ENCODE measurements at places on chromosomes 1 and 21.

- no peak for DNase-seq
Observed at GRCh38 chr1:206803221-206803730, 31.0 kb upstream of the IL10 start.

DNA sequence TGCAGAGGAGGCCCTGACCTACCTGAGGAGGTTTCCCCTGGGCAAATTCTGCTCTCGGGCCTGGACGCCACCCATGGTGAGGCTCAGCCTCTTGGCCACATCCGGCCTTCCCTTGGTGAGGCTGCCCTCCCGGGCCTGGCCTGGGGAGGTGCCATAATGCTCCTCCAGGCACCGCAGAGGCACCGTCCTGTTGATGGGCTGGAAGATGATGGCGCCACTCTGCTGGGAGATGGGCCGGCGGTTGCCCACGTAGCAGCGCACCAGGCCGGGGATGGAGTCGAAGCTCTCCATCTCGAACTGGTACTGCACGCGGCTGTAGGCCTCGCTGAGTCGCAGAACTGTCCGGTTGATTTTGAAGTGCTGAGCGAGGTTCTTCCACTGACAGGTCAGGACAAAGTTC, 92.7 kb downstream of the BCAR3 start:
- no peak for DNase-seq

DNA sequence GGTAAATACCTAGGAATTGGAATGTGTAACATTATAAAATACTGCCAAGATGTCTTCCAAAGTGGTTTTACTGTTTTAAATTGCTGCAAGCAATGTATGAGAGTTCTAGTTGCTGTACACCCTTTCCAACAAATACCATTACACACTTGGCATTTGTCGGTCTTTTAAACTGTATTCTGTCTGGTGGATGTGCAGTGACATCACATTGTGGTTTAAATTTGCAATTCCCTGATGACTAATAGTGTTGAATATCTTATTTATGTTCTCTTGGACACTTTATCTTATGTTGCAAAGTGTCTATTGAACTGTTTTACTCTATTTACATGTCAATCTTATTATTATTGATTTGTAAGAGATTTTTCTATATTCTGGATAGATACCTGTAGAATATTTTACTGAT, 561.2 kb upstream of the B3GALT2 start:
- no peak for DNase-seq

DNA sequence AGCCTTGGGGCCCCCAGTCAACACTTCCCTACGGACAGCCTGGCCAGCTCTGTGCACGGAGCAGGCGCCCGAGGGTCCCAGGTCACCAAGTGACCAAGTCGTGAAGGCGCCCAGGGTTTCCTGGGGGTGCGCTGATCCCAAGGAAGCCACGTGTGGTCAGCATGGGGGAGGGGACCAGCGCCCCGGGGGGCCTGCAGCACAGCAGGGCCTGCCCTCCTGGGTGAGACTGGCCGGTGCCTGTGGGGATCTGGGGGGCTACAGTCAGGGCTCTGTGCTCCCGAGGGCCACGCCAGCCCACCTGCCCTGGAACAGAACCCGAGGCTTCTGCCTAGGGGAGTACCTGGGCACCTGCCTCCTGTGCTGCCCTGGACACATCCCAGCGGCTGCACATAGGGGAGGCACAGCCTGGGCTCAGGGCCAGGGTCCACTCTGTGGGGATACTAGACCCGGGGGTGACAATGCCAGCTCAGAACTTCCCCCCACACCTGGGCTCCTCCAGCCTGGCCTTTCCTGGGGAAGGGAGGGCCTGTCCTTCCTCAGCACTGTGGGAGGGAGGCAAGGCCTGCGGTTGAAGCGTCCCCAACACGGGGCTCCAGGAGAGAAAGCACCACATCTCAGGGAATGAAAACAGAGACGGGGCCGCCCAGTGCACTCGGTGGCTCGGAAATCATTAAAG, 6.2 kb upstream of the POFUT2 start:
- DNase-seq = no peak

DNA sequence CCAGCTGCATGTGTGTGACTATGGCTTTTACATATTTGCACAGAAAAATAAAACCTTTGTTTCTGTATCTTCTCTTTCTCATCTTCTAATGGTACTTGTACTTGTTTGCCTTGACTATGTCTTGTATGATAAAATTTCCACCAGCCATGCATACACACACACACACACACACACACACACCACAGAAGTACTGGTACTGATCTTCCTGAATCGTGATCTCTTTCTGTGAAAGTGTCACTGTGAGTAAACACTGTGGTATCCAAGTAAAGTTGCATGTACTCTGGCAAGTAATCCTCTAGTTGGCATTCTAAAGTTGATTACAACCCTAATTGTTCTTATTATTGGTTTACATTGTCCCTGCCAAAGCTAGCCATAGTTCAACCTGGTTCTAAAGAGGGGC, 176.7 kb downstream of the CRB1 start:
- no peak for DNase-seq

DNA sequence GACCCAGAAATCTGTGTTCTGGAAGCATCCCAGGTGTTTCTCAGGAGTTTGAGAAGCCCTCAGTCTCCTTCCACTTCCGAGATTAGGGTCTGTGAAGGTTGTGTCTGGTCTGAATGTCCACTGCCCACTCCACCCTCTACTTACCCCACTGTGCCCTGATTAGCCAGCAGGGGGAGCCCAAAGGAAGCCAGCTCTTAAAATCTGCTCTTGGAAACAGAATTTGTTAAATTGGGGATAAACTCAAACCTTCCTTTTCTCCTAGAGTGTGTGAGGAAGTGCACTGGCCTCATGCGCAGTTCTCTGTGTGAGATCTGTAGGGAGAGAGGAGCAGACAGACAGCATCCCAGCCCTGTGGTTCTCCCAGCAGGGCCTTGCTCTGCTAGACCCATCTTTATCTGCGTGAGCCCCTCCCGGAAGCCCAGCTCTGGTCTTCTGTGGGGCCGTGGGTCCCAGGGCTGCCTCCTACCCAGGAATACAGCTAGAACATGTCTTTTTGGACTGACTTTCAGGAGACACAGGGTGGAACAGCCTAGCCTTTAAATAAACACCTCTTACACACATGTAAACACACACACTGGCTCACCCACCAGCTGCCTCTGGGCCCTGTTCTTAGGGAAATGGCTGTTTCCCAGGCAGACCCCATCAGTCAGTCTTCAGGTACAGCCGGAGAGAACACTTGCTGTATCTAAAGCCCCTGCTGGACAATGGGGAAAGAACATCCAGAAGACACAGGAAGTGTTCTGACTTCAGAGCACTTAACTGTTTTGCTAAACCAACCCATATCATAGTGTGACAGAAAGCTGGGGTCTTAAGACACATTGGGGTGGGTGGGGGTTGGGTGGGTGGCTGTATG, 52.2 kb downstream of the SMYD2 start:
- peak; percentile 40 for DNase-seq

- DNase-seq = no peak
Observed at GRCh38 chr1:173530795-173531693, 53.9 kb downstream of the PRDX6 start.

DNA sequence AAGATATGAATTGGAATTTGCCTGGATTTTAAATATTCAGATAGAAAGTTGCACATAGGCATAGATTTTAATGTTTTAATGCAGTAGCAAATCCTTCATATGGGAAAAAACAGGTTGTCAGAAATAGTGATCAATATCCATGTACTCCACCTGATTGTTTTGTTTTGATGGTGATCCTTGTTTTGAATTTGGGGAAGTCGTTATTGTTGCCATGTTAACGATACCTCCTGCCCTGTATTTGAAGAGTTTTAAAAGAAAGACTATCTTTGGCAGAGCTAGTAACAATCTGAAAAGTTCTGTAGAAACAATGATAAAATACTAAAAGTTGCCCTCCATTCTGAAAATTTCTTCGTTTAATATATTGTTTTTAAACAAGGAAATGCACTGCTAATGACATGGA, 1.1 kb downstream of the CEP350 start:
- no peak for DNase-seq

- no peak for DNase-seq
Observed at GRCh38 chr21:35207322-35207721, 158.2 kb upstream of the RUNX1 start.

- no peak for DNase-seq
Observed at GRCh38 chr1:108557296-108557695, 2.6 kb upstream of the EEIG2 start.

- DNase-seq = no peak
Observed at GRCh38 chr1:226603858-226604559, 55.4 kb downstream of the STUM start.

GRCh38 chr1:21232044-21232443, 55.3 kb upstream of the EIF4G3 start:
- peak; percentile 49 for DNase-seq

DNA sequence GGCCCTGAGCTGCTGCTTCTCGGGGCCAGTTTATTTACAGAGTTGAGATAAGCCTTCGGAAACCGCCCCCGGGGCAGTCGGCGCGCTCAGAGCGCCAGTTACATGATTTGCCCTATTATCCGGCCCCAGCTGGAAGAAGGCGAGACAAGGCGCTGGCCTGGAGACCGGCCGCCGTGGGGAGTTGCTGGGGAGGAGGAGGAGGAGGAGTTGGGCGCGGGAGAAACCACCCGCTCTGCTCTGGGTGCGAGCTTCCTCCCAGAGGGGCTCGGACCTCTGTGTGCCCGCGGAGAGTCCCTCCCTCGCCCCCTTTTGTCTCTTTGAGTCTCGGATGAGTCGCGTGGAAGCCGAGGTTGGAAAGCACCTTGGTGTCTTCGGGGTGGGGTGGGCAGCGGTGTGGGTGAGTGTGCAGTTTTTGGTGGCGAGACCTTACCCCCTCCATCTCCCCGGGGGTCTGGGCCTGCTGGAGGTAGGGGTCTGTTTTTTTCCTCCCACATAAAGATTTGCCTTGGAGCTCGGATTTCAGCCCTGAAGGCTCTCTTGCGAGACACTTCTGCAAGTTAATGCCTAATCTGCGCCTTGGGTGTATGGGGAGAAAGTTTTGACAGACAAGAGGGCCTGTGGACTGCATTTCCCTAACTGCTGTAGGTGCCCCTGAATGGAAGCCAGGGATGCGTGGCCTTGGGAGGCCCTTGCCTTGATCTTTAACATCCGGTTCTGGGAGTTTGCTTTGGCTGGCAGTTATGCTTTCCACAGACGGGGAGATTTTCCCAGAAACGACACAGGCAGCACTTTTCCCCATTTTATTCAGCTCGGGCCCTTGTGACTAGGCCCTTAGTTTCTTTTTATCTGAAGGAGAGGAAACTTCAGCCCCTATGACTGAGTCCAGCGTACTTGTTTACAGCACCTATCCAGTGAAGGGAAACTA, 80.0 kb downstream of the NDUFS5 start:
- DNase-seq = no peak

DNA sequence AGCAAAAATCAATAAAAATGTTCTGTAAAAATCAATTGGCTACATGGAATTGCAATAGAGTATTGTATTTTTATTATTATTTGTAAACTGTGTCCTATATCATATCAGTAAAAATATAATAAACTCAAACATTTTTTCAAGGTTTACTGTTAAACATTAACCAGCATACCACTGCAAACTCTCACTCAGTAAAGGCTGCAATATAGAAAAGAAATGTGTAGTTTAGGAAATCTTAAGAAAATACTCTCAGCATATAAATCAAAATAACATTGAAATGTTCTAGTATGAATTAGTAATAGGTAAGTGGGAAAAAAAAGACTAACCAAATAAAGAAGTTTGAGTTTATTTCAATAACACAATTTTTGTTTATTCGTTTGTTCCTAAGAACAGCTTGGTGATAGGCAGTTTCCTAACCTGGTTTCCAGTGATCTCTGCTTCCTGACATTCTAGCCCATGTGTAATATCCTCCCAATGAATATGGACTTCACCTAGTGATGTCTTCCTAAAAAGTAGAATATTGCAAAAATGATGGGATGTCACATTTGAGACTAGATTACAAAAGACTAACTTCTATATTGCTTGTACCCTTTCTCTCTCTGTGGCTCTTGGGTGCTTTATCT, 870.1 kb downstream of the BRINP3 start:
- no peak for DNase-seq

GRCh38 chr1:6106321-6106731, 60.6 kb downstream of the KCNAB2 start:
- DNase-seq = no peak

Measured in fibroblast of the conjunctiva (primary cell).